ENCODE measurements at places on chromosomes 2 and 18.

- no peak for DNase-seq
These were observed 62.7 kb downstream of the ZCCHC2 start for GRCh38 chr18:62585274-62586150.

- DNase-seq, result no peak
These were observed 669.5 kb downstream of the ERBB4 start for GRCh38 chr2:211868996-211869533.

DNA sequence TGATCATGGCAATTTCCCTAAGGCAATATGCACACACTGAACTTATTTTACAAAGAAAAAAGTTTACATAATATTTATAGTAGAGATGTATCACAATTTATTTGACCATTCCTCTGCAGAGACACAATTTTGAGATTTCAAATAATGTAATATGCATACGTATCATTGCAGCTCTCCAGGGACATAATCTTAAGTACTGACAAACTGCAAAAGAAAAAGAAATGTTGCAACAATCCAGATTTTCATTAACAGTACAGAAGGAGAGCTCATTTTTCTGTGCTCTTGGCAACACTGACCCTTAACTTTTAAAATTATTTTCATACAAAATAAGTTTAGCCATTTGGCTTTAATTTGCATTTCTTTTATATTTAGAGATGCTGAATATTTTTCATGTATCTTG is 710.2 kb upstream of the SLC39A10 start:
- no peak for DNase-seq

- DNase-seq, result no peak
These were observed 74.6 kb upstream of the ARL5A start for GRCh38 chr2:151902829-151903228.
